ENCODE measurements at places on chromosomes 11 and 22.

GRCh38 chr11:118914987-118915386, 10.7 kb downstream of the BCL9L start:
- DNase-seq: no peak

GRCh38 chr22:36197514-36198146, 4.0 kb downstream of the APOL4 start:
- DNase-seq: no peak

DNA sequence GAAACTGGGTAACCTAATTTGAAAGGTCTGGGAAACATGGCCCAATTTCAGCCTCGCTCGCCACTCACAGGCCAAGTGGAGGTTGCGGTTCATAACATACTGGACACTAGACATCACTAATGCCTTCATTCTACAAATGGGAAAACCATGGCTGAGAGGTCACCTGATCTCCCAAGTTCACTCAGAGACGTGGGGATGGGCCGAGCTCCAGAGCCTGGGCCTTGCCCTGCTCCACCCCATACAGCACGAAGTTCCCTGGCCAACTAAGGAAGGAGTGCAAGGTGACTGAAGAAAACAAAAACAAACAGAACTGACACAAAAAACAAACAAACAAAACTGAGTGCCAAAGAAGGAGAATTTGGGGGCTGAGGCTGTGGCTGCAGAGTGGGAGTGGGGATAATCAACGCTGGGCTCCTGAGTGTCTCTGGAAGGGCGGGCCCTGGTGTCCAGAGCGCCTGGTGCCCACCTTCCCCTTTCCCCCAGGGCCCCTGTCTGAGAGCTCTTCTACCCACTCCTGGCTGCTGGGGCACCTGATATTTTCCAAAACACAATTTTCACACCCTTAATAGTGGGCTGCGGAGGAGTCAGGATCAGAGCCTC, 46.5 kb upstream of the ADA2 start:
- no peak for DNase-seq

- no peak for DNase-seq
These were observed 30.4 kb downstream of the FADD start for GRCh38 chr11:70233511-70233934.

DNA sequence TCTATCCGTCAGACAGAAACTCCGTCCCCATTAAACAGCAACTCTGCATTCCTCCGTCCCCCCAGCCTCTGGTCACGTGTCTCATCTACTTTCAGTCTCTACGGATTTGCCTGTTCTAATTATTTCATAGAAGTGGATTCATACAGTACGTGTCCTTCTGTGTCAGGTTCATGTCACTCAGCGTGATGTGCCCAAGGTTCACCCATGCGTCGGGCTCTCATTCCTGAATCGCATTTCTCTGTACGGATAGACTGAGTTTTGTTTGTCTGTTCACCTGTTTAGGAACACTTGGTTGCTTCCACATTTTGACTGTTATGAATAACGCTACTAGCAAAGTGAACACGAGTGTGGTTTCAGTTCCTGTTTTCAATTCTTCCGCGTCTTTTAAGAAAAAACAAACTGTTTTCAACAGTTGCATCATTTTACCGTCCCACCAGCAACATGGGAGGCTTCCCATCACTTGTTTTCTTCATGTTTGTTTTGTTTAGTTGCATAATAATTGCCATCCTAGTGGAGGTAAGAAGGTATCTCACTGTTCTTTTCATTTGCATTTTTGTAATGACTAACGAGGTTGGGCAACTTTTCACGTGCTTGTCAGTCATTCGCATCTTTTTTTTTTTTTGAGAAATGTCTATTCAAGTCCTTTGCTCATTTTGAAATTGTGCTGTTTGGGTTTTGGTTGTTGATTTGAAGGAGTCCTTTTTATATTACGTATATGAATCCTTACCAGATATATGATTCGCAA, 8.9 kb upstream of the NLRP6 start:
- no peak for DNase-seq

DNA sequence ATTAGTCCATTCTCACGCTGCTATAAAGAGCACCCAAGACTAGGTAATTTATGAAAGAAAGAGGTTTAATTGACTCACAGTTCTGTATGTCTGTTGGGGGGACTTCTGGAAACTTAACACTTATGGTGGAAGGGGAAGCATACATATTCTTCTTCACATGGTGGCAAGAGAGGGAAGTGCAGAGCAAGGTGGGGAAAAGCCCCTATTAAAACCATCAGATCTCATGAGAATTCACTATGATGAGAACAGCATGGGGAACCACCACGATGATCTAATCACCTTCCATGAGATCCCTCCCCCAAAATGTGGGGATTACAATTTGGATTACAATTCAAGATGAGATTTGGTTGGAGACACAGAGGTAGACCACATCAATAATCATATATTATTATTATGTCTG, 25.7 kb downstream of the CEP57 start:
- no peak for DNase-seq
